LoVo (cell line): ENCODE measurements at places on chromosomes 11 and 22.

GRCh38 chr11:47269002-47269828 lies 718 bp upstream of the MADD start:
- peak; percentile 89 for DNase-seq

- no peak for DNase-seq
Observed at GRCh38 chr22:31377612-31378011, 21.8 kb upstream of the DRG1 start.

DNA sequence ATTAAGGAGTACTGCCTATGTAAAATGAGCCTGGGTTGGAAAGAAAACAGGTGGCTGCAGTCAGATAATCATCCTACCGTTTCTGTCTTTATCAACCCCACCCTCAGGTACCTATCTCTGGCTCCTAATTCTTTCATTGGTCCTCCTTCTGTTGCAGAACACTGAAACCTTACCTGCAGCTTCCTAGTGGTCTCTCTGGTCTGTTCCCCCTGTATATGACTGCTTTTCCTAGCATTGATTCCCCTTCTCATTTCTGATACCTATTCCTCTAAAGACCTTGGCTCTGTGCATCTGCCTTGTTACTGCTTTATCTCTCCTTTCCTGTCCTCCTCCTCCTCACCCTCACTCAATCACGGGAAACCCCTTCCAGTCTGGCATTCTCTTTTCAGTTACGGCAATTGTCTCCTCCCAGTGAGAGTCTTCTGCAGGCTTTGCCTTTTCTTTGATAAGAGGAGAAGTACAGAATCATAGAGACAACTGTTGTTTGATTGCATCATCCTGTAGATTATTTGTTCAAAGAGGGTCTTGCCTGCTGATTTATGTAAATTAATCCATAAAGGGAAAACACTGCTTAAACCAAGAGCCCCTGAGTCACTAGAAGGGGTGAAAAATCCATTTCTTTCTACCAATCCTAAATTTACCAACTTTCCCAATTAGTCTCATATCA lies 301.2 kb downstream of the AASDHPPT start:
- no peak for DNase-seq

GRCh38 chr11:67732045-67732787 lies 57.8 kb upstream of the ALDH3B2 start:
- DNase-seq: peak; percentile 28

- DNase-seq: no peak
Observed at GRCh38 chr11:79427611-79428327, 13.1 kb downstream of the TENM4 start.

DNA sequence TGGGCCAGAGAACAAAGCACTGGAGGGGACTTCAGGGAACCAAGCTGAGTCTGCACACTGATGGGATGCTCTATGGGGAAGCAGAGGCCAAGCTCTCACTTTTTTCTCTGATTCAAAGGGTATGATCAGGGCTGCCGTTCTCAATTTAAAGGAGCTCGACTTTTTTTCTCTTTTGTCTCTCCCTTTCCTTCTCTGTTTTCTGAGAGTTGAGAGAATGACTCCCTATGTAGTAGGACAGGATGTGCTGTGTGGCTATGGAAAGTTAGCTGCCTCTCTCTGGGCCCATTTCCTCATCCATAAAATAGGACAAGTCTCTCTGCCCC lies 7.9 kb downstream of the ADORA2A start:
- DNase-seq: no peak

DNA sequence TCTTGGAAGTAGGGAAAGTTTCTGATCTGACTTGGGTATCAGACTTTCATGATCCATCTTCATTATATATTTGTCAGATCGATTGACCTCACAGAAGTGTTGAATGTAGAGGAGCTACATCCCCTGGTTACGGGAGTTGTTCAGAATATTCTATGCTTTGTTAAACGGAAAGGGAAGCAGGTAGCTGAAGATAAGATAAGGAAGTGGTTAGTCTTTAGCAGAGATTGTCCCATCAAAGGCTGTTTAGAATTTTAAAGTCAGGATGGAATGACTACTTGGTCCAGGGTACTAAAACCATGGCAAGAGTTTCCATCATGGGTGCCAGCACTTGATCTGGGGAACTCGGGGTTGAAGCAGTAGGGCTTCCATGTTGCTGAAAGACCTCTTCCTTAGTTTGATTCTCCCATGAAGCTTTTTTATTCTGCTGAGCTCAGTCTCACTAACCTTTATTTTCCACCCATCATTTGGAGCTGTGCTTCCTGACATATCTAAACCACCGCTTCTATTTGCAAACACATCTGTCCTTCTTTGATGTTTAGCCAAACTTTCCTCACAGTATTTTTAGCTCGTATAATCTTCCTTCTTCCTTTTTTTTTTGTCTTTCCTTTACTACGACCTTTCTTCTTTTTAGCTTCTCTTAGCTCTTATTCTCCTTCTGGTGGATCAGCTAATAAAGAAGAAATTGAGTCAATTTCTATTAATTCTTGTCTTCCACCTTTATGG lies 4.0 kb upstream of the C22orf31 start:
- no peak for DNase-seq

DNA sequence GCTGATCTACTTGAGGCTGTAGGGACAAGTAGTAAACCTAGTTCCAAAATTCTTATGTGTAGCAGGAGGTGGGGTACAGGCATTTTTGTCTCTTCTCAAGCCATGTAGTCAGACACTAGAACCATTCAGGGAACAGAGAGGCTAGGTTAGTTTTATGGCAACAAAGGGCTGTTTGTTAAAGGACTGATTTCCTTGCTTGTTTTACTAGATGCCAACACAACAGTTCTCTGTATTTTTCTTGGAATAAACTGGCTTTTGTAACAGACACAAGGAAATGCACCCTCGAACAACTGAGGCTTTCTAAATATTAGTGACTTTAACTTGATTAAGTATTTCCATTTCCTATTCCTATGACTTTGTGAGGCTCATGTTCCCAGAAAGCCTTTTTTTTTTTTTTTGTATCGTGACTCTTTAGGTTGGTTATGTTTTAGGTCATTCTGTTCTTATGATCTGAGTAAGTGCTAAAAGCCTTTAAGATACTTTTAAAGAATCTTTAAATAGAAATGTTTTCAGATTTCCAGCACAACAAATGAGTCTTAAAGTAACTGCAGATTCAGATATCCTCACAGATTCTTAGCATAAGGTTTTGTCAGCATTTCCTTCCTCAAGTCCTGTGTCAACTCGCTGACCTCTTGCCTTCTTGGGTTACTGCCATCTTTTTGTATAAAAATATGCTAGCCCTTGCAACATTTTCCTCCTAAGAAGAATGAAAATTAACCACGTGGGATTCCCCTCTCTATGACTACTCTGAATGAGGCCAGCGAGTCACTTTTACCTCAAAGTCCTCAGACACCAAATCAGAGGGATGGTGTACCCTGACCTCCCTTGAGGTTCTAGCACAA lies 92.5 kb downstream of the CCDC83 start:
- DNase-seq: peak; percentile 21

DNA sequence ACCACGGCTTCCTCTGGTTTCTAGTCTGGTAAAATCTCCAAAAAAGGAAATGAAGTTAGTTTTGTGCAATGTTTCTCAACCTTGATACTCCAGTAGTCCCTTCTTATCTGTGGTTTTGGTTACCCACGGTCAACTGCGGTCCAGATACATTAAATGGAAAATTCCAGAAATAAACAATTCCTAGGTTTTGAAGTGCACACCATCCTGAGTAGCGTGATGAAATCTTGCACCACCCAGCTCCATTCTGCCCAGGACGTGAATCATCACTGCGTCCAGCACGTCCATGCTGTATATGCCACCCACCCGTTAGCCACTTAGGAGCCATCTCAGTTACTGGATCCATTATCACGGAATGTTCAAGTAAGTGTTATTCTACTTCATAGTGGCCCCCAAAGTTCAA lies 117.0 kb downstream of the FBXO7 start:
- no peak for DNase-seq

DNA sequence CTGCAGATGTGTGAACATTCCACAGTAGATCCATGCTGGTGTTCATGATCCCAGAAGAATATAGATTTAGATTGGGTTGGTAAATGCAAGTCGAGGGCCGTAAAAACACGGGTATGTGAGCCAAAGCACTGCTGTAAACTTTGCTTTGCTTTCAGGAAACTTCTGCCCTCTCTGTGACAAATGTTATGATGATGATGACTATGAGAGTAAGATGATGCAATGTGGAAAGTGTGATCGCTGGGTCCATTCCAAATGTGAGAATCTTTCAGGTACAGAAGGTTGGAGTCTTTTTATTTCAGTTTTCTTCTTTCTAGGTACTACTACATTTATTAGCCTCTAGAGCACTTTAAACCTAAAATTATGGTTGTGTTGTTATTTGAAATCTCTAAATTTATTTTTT lies 36.2 kb upstream of the TTC36 start:
- no peak for DNase-seq

DNA sequence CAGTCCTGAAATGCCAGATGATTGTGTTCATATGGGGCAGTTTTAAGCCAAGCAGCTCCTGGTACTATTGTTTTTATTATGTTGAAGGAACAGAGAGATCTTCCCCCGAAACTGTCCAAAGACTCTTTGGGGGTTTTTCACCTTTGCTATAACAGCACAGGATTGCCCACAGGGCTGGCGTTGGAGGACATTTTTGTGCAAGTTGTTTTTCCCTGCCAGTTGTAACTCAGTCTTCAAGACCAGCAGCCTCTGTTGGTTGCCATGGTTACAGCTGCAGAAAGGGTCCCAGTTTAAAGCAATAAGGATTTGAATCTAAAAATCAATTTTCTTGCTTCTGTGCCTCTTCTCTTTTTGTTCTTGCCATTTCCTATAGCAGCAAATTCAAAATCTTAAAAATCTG lies 45.4 kb upstream of the YWHAH start:
- DNase-seq: no peak

GRCh38 chr22:42642806-42643633 lies 2.6 kb upstream of the ATP5MGL start:
- DNase-seq: no peak

DNA sequence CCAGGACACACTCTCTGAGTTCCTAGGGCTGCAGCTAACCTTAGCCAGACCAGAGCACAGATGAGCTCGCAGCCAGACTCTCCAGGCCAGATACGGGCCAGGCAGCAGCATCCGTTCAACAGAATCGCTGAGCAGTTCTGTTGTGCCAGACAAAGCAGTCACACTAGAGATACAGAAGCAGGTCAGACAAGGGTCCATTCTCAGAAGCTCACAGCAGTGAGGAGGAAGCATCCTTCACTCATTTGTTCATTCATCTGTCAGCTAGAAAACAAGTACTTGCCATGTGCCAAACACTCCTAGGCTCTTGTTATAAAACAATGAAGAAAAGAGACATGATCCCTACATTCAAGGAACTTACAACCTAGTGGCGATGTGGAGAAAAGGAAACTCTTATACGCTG lies 2.6 kb downstream of the LMO2 start:
- DNase-seq: no peak

DNA sequence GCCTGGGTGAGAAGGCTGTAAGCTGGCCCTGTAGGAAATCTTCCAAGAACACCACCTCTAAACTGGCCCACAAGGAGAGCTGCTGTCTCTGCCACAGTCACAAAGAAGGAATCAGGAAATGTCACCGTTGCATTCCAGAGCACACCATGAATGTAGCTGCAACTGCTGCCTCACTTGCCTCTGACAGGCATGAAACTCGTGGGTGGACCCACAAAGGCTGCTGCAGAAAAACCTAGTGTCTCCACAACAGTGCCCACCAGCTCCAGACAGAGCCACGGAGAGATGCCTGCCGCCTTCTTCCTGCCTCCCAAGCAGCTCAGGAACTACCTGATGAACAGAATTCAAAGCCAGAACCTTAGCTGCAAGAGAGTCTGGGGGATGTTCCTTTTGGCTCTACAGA lies 10.5 kb downstream of the DNAJB13 start:
- no peak for DNase-seq

DNA sequence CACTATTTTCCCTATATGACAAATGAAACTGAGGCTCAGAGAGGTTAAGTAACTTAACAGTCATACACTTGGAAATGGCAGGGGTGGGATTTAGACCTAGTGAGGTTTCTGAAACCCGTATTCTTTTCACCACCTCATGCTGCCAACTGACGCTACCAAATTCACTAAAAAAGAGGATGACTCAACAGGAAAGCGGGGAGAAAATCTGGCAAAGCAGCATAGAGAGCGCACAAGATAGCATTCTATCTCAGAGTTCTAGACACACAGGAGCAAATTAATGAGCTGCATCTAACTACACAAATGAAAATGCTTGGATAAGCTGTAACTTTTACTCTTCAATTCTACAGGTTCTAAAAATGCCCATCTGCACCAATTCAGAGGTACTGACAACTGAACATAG lies 136.4 kb downstream of the RBFOX2 start:
- DNase-seq: no peak

- DNase-seq: peak; percentile 36
Observed at GRCh38 chr11:46112961-46113607, 8.2 kb downstream of the PHF21A start.

DNA sequence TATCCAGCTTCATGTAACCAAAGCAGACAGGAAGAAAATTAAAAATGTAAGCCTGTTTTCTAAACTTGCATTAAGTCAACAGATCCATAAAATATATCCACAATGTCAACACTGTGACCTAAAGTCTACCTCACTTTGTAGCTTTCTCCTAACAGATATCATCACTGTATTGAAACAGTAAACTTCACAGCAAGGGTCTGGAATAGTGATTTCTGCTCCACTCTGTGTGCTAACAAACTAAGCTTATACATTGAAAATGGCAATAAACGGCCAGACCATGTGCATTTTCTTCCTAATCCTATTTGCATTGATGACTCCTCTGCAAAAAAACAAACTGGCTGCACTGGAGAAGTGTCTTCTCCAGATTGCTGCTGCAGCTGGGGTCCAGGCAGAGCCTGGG lies 26.8 kb downstream of the CADM1 start:
- no peak for DNase-seq

DNA sequence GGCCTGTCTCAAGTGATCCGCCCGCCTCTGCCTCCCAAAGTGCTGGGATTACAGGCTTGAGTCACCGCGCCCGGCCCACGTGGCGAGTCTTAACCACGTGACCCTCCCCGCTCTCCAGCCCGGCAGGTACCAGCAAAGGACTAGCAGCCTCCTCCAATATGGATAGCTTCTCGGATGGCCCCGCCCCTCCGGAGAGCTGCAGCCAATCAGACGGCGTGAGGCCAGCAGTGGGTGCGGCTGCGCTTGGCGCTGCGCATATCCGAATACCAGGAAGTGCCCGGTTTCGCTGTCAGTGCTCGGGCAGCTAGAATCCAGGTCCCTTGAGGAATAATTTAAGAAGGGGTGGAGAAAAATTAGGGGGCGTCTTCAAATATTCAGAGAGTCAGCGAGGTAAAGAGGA lies 14.7 kb upstream of the PISD start:
- peak; percentile 87 for DNase-seq

DNA sequence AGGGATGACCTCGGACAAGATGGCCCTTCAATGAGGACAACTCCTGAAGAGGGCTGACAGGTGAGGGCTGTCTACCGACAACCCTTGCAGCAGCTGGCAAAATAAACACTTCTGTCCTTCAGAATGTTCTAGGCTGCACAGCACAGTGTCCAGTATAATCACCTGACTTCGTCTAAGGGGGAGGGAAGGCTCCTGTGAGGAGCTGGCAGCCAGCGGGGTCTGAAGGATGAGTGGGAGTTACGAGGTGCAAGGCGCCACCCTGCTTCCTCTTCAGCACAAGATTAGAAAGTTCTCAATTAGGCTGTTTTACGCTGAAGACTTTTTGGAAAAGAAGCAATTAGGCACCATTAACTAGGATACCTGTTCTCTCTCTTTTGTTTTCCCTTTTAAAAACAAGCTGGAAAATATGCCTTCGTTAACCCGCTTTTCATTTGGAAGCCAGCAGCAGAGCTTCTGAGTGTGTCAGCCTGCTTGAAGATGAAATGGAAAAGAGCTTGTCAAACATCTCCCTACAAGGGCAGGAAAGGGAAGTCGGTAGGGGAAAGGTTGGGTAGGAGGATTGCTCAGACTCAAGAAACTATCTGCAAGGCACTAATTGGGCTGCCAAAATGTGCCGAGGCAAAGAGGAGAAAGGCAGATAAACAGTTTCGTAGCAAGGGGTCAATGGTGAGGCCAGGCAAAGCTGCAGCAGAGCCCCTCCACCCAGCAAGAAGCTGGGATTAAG lies 592.2 kb upstream of the CADM1 start:
- no peak for DNase-seq
